ENCODE measurements at places on chromosomes 5 and 9.

GRCh38 chr9:123561046-123561445 lies 205.0 kb downstream of the CRB2 start:
- no peak for DNase-seq

DNA sequence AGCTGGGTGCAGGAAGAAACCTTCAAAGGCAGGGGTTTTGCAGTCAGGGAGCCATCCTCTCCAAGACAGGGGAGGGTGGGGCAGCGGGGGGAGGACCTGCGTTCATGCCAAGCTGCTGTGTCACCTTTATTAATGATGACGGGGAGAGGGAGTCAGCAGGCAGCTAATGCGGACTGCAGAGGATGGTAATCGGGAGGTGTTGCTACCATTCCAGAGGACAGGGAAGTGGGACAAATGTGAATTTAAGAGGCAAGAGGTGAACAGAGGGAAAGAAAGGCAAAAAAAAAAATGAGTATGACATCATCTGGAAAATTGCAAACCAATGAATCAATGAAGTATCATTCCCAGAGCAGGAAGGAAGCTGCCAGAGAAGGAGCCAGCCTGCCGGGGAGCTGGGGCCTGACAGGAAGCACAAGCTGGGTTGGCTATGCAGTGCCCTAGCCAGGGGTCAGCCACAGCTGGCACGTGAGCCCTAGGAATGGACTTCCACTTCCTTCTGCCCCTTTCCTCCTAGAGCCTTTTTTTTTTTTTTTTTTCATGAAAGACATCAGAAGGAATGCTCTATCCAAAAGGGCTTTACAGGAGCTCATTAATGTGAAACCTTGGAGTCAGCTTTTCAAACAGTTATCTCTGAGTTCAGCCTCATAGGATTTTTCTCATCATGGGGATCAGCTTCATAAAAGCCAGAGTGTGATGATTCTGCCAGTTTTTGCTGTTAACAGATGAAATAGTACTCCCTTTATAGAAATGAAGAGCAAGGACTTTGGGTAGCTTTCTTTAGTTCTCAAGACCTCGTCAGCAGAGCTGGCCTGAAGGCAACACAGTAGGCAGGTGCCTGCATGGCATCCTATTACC lies 9.2 kb downstream of the INSYN2B start:
- peak; percentile 68 for DNase-seq

DNA sequence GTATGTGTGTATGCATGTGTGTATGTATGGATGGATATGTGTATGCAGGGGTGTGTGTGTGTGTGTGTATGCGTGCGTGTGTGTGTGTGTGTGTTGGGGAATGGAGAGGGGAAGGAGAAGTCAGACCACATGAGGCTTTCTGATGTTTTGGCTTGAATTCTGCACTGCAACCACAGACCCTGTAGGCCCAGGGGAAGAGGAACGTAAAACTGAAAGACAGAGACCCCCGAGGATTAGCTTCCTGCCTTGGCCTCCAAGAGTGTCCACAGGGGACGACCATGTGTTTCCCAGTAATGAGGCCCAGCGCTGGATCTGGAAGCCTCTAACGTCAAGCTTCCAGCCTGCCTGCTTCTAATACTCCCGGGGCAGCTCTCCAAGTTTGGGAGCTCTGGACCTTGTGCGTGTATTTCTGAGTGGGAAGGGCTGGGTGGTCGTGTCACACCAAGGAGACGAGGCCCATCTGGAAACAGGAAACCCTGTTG lies 5.8 kb downstream of the DCANP1 start:
- no peak for DNase-seq

DNA sequence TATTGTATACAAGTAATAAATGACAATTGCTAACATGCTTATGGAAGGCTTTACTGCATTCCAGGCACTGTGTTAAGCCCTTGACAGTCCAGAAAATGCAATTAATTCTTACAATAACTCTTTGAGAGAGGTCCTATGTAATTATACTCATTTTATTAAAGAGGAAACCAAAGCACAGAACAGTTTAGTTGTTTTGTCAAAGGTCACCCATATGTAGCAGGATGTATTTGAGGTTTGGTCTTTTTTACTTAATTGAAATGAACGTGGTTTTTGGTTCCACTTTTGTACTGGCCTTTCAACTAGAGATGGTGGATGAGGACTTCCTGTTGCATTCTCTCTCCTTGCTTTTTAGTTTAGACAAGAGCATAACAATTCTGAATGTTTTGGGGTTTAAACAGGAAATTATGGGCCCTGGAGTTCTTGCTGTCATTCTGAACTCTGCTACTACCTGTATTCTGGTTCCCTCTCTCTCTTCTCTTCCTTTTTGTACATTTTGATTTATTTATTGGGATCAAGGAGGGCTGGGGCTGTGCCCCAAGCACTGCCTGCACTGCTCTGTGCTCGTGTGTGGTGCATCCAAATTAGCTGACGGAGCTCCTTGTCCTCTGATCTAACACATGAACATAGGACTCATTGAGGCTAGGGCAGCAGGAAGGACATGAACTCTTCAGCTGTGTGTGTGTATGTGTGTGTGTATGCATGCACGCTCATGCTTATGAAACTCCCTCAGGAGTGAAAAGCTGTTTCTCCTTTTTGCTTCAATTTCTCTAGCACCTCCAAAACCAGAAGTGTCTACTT lies 47.4 kb downstream of the SLC28A3 start:
- no peak for DNase-seq

- DNase-seq = no peak
Observed at GRCh38 chr9:98660541-98660940, 48.2 kb downstream of the GABBR2 start.

- DNase-seq = no peak
Observed at GRCh38 chr5:19806756-19807155, 181.2 kb downstream of the CDH18 start.

- DNase-seq = no peak
Observed at GRCh38 chr9:123938401-123938800, 8.5 kb upstream of the DENND1A start.

GRCh38 chr5:2183154-2184025 lies 300.7 kb upstream of the IRX4 start:
- DNase-seq = no peak

All from ACHN (cell line).